Right renal cortex interstitium (tissue), 3 donors: ENCODE measurements at places on chromosomes 2 and 18. TPM values are rescaled to one million over a fixed set of nuclear protein-coding genes. Genes with fewer than 3 reads are reported as not detected.

DNA sequence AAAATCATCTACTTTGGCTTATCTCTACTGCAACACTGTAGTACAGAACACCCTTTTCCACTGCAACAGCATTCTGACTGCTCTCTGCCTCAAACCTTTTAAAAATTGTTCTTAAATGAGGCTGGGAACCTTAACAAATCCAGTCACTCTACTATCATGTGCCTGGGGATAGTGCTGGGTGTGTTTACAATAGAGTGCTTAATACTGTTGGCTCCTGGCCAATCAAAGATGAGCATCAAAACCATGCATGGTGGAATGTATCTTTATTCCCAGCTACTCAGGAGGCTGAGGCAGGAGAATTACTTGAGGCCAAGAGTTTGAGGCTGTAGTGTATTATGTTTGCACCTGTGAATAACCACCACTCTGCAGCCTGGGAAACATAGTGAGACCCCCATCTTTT lies 7.4 kb downstream of the ANKAR start:
- DNase-seq = no peak

GRCh38 chr18:68436485-68436884 lies 278.4 kb downstream of the TMX3 start:
- no peak for DNase-seq

DNA sequence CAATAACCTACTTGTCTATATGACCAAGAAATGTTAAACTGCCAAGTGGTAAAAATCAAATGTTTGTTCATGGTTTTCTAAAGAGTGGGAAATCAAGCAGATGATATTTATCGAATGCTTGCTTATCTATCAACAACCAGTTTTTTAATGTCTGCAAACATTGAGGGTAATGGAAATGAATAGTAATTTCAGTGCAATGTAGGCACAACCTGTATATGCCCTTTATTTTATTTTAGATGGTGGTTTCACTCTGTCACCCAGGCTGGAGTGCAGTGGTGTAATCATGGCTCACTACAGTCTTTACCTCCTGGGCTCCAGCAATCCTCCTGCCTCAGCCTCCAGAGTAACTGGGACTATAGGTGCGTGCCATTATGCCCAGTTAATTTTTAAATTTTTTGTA lies 46.0 kb upstream of the CD28 start:
- no peak for DNase-seq

GRCh38 chr2:152718909-152719645 lies 657 bp downstream of the ARL6IP6 start:
- no peak for DNase-seq

DNA sequence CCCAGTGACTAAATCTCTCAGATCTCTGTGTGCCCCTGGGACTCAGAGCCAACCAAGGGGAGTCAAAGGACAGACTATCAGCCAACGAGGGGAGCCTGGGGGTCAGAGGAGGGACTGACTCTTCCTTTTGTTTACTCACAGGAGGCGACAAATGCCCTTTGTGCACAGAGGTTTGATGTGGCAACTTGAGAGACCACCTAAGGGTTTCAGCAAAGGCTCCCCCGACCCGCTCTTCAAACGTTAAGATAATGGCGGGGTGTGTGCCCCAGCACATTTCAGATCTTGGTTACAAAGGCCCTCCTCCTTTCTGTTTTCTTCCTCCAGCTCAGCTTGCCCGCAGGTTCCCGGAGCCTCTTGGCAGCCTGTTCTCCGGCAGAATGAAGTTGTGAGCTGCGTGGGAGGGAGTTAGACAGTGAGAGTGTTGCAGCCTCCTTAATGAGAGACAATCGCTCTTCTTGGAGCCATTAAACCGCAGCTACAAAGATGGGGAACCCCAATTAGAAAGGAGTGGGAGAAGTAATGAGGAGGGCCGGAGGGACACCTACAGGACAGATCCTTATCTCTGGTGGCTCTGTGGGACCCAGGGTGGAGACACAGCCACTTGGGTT lies 76.2 kb downstream of the KIAA2012 start:
- DNase-seq = no peak

The LHCGR gene
- 0.25 TPM for polyA plus RNA-seq

The HJURP gene
- polyA plus RNA-seq = 24.1 TPM

- DNase-seq = no peak
These were observed 32.6 kb upstream of the E2F6 start for GRCh38 chr2:11498543-11499034.

DNA sequence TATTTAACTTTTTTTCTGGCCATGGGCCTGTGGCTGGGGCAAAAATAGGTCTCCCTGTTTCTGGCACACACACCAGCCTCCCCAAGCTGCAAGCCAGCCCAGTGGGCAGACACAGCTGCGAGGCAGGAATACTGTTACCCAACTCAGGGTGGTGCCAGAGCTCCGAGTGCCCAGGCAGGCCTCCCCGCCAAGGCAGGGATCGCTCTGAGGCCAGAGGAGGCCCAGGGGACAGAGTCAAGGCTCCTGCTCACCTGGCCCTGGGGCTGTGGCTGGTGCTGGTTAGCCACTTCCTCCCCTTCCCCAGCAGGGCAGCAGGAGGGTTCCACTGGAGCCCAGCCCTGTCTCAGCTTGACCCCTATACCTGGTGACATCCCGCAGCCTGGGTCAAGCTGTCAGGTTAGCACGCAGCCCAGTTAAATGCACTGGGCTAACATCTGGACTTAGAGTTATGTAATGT lies 67.1 kb upstream of the EPAS1 start:
- no peak for DNase-seq

The C2orf15 gene
- 13.5 TPM for polyA plus RNA-seq

- DNase-seq = peak; percentile 36
These were observed 63.1 kb downstream of the PARD3B start for GRCh38 chr2:204608237-204608939.

The PRSS56 gene
- polyA plus RNA-seq = not detected

The VIL1 gene
- 18.8 TPM for polyA plus RNA-seq

DNA sequence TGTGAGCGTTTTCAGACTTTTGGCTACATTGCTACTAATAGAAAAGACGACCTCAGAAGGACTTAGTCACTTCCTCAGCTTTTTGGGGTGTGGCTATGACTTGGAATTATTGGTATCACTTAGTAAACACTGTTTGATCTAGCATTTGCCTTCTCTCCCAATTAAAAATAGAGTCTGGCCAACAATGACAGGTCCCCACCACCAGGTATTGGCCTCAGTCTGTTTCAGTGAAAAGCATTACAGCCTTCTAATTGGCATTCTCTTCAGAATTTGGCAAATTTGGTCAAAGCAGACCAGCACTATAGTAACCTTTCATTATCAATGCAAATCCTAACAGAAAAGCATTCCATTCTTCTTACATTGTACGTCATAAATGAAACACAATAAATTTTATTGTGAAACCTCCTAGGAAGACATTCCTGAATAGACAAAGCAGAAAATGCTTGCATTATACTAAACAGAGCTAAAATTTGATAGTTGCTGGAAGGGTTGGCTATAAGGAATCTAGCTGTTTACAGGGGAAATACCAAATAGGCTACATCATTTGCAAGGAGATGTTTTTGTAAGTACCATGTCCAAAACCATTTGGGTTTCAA lies 613.9 kb downstream of the IRS1 start:
- no peak for DNase-seq

The ALPG gene
- not detected for polyA plus RNA-seq

- DNase-seq = no peak
These were observed 8.0 kb upstream of the CFAP65 start for GRCh38 chr2:219049282-219049681.

- no peak for DNase-seq
These were observed 29.2 kb downstream of the CDH2 start for GRCh38 chr18:28147674-28148171.

DNA sequence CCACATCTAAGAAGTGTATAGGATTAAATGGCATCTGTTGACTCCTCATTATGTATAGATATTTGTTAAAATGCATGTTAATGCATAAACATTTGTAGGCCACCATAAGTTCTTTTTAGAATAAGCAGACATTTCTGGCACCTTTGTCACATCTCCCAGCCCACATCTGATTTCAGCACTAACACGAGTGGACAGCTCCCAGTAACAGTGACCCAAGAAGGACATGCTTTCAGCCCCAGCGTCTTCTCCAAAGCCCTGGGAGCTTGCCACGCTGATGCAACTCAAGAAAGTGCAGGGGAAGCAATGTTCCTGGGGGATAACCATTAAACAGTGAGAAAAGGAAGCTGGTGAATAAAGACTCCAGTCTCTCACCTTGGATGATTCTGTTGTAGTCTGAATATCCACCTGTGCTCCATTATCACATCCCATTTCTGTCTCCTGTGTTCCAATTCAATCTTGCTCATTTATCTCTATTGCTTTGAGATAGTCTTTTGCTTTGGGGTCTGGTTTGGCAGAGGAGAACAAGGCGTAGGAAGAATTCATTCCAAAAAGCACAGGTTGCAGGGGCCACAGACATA lies 182.6 kb upstream of the THSD7B start:
- peak; percentile 26 for DNase-seq

GRCh38 chr2:130336877-130337734 lies 5.6 kb upstream of the IMP4 start:
- DNase-seq = peak; percentile 86

DNA sequence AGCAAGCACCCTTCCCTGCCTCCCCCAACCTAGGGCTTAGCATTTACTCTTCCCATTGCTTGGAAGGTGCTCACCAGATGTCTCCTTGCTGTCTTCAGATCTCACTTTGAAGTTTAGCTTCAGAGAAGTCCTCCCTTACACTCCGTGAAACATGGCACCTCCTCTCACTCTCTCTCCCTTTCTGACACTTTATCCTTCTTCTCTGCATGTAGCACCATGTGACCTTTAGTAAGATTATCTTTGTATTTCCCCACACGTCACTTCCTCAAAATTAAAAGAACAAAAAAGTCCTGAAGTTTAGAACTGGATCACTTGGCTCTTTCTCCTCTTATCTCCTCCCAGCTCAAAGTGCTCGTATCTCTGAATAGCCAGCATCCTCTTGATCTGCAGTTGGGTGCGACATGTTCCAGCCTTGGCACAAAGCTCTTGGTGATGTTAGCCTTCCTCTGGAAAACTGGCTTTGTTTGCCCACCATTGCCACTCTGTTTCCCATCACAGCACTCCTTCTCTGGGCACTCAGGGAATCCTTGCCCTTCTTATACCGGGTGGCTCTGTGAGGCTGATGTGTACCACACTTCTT lies 40.6 kb upstream of the EPAS1 start:
- no peak for DNase-seq

The RAMP1 gene
- polyA plus RNA-seq = 2.3 TPM

The RAX gene
- not detected for polyA plus RNA-seq

DNA sequence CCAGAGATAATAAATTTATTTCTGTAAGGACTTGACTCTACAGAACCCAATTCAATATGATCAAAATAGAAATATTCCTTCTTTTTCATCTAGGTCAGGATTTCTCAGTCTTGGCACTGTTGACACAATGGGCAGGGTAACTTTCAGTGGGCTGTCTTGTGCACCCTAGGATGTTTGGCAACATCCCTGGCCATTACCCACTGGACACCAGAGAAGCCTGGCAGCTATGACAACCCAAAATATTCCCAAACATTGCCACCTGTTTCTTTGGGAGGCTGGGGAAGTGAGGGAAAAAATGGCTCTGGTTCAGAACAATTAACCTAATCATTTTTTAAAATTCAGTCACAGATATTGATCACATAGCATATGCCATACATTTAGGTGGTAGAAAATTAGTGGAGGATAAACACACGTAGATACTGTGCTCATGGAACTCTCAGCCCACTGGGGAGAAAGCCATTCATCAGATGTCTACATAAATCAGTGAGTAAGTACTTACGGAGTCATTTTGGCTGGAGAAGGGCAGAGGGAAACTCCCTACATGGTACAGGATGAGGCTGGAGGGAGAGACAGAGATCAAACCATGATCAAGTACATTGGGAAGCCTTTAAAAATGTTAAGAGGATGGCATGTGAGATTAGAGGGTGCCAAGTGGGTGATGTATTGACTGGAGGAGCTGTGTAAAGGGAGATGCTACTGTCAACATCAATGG lies 718 bp upstream of the TNP1 start:
- no peak for DNase-seq

GRCh38 chr2:11719230-11719977 lies 27.0 kb upstream of the LPIN1 start:
- DNase-seq = no peak

- no peak for DNase-seq
These were observed 53.0 kb downstream of the PIEZO2 start for GRCh38 chr18:11096411-11096810.

DNA sequence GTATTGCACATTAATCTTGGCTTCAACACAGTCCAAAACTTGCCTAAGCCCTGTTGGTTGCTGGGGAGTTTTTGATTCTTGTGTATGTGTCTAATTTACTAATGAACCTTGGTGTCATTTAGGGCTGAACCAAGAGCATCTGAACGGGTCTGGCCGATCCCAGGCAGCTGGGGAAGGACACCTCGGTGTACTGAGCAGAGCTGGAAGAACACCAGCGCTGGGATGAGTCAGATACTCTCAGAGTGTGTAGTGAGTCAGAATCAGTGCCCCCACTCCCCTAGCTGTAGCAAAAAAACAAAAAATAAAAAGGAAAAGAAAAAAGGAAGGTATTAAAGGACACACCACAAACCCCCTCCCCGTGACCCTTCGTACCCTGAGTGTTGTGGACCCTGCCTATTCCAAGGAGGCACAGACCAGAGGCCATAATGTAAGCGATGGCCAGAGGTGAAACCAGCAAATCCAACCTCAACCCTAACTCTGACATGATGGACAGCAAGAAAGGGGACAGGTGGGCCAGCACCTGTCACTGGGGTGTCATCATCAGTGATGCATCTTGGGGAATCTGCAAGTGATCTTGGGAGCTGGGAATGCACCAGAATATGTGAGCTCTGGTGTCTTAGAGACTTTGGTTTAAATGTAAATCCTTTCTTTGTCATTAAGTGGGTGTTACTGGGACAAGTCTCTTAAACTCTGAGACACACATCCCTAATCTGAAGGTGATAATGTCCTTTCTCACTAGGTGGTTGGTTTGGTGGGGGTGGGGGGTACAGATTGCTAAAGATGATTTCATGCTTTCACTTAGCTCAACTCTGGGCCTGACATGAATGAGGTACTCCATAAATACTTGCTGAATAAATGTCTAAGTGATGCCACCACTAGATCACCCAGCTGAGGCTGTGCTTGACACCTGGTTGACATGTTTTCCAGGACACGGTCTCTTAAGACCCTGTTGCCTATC lies 34.2 kb upstream of the NCOA1 start:
- DNase-seq = no peak

DNA sequence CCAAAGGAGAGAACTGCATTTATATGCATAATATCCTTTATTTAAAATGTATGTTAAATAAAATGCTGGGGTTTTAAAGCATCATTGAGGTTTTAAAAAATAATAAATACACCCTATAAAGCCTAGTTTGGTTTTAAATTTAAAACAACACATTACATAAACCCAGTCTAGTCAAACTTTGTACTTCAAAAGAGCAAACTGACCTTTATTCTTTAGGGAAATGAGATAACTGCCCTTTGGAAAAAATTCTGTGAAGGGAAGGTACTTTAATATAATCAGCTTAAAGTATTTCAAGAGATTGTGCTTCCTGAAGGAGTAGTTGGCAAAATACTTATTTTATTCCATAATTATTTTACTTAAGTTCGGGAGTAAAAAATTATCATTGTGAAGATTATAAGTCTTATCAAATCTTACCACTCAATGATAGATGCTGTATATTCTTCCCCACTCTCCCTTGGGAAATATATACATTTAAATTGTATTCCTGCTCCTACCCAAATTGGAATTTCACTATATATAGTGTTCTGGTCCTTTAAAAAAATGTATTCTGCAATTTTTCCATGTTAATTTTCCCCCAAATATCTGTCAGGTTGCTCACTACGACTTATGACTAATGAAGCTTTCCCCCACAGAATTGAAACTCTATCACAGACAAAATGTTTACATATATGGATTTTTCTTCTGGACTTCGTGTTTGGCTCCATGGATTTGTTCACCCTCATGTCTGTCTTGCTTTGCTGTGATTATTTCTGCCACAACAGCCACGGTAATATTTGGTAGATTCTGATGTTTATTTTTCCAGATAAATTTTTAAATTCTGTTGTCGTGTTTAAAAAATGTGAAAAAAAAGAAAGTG lies 42.1 kb downstream of the ZC3H6 start:
- DNase-seq = no peak

The KRTCAP3 gene
- 5.6 TPM for polyA plus RNA-seq
